A549 treated with RU486 at 1 μM for 4 hours (cell line): ENCODE measurements at places on chromosomes 2 and 18. TPM values are rescaled to one million over a fixed set of nuclear protein-coding genes. Genes with fewer than 3 reads are reported as not detected.

The DUSP2 gene
- total RNA-seq = 0.14 to 0.85 TPM (median 0.51 TPM) in 5 replicates

The B4GALT6 gene
- total RNA-seq = 2.2 to 9.3 TPM (median 7.3 TPM) in 5 replicates

The DNAJC5G gene
- not detected in 5 replicates for total RNA-seq

The PPP4R3B gene
- 18.2 to 36.7 TPM (median 32.3 TPM) in 5 replicates for total RNA-seq

The FBXO15 gene
- 0.54 to 1.6 TPM (median 0.84 TPM) in 5 replicates for total RNA-seq

The VIT gene
- not detected in 5 replicates for total RNA-seq

The WNT10A gene
- total RNA-seq = 0.07 to 0.31 TPM in 2 of 5 replicates, not detected in the others
